Activated T-helper 1 cell treated with anti-CD3 and anti-CD28 coated beads, Interleukin-2, amount 50 U/mL, for 16 hours (primary cell): ENCODE measurements at places on chromosomes 7 and 10.

DNA sequence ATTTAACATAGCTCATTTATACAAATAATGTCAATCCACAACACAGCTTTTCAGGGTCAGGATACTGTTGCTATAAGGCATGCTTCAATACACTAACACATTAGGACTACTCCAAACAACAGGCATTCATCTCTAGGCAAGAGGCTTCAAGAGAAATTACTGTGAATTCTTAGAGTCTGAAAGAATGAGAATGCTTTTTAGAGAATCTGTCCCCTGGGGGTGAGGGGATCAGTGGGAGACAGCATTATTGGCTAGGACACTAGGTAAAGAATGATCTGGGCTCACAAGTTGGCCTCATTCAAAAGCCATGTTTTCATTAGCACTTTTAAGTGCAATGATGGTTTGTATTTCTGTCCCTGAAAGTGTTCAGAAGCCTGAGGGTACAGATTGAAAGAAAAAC is 132.6 kb downstream of the SEMA3D start:
- DNase-seq = no peak

DNA sequence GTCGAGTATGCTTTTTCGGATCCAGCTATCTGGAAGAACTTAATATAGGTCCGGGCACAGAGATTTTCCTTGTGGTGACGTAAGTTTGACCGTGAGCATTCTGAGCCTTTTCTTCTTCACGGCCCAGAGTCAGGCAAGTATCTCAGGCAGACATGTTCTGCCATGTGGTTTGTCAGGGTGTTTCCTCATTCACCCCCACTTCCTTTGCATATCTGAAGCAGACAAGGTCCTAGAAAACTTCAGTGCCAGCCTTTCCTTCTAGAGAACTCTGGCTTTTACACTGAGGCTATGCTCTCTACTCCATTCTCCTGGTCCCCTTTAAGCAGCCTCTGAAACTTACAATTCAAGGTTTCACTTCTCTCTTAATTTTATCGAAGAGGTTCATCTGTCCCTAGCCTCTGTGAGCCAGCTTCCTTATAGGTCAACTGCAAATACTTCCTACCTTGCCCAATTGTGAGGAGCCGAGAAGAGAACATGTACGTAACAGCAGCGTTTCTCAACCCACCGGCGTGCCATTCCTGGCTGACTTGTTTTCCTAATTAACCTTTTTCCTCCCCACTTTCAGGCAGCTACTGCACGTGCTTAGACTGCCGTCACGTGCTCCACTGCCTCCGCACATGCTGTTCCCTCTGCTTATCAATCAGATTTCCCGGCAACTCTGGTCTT is 47.3 kb downstream of the CDCA7L start:
- no peak for DNase-seq

- no peak for DNase-seq
Observed at GRCh38 chr7:3533040-3533439, 232.0 kb downstream of the SDK1 start.

DNA sequence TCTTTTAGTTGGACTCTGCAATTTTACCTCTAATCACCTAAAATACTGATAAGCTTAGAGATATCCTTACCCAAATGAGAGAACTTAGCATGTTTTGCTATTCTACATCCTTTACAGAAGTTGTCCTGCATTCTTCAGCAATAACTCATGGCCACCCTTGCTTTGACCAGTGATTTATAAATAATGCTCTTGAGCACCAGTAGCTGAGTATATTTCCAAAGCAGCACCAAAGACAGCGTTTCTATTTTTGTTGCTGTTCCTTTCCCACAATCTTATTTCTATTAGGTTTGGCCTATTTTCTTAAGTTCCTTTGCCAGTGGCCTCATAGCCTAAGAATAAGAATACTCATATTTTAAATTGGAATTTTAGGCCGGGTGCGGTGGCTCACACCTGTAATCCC is 15.0 kb downstream of the ARPC1A start:
- no peak for DNase-seq

GRCh38 chr10:118153287-118153686 is 106.5 kb upstream of the RAB11FIP2 start:
- DNase-seq = no peak

GRCh38 chr7:45363669-45364068 is 206.1 kb downstream of the RAMP3 start:
- no peak for DNase-seq

- DNase-seq = no peak
Observed at GRCh38 chr10:97708976-97709946, 4.3 kb upstream of the MARVELD1 start.

- no peak for DNase-seq
Observed at GRCh38 chr10:75972491-75973276, 541.3 kb downstream of the LRMDA start.

- DNase-seq = no peak
Observed at GRCh38 chr7:159172400-159172799, 27.7 kb upstream of the VIPR2 start.

DNA sequence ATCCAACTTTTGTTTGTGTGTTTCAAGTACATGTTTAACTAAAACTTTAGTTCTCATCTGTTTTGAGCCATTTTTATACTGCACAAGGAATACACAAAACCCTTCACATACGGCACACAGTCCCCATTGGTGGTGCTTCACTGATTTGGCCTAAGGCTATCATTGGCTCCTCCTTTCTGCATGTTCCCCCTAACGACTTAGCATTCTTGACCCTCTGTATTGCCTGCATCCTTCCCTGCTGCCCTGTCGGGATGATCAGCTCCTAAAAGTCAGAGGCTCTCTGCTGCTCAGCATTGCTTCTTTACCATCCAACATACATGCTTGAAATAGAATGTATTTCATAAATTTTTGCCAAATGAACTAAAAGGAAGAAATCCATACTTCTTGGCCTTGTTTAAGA is 111.4 kb upstream of the ABCB5 start:
- no peak for DNase-seq

GRCh38 chr10:111650088-111650487 is 533.5 kb downstream of the GPAM start:
- DNase-seq = no peak

- no peak for DNase-seq
Observed at GRCh38 chr7:14714161-14714728, 188.3 kb downstream of the DGKB start.

DNA sequence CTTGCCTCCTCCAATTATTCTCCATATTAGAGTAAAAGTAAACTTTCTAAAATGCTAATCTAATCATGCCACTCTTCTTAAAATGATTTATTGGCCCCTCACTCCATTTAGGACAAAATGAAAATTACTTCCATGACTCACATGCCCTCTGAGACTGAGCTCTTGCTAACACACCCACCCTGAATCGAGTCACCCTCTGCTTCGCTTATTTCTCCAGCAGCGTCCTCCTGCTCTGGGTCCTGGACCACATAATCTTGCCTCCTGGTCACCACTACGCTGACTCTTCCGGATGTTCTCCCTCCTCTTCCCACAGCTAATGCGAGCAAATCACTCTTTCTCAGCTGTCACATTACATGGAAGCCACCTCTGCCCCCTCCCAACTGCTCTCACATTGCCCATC is 384.0 kb upstream of the FZD8 start:
- no peak for DNase-seq

- no peak for DNase-seq
Observed at GRCh38 chr10:11626071-11626470, 14.6 kb upstream of the USP6NL start.

GRCh38 chr10:20891338-20891714 is 5.8 kb downstream of the NEBL start:
- DNase-seq = no peak

- no peak for DNase-seq
Observed at GRCh38 chr7:19772841-19773760, at the start of gene TMEM196. TSS of gene TMEM196 (minus strand) at chr7:19773617. CDS start at chr7:19772696, 921 bp downstream.

GRCh38 chr7:106309362-106309761 is 24.6 kb upstream of the NAMPT start:
- no peak for DNase-seq

GRCh38 chr7:11427686-11428273 is 404.2 kb downstream of the THSD7A start:
- no peak for DNase-seq

DNA sequence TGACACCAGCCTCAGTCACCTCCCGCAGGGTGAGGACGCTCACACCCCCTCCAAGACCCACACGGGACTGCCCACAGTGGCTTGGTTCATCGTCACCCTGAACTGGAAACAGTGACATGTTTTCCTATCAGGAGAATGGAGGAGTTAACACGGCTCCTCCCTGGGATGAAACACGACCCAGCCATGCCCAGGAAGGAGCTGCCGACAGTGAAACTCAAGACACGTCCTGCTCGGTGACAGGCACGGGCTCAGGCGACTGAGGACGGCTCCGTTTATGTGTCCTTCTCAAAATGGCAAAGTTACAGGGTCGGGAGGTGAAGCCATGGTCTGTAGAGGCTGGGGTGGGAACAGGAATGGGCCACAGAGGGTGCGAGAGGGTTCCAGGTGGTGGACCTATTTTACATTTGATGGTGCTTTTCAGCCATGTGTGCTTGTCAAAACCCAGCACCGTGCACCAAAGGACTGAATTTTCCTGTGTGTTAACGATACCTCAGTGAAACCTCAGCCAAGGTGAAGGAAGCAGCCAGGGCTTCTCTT is 272.4 kb downstream of the ADARB2 start:
- no peak for DNase-seq

DNA sequence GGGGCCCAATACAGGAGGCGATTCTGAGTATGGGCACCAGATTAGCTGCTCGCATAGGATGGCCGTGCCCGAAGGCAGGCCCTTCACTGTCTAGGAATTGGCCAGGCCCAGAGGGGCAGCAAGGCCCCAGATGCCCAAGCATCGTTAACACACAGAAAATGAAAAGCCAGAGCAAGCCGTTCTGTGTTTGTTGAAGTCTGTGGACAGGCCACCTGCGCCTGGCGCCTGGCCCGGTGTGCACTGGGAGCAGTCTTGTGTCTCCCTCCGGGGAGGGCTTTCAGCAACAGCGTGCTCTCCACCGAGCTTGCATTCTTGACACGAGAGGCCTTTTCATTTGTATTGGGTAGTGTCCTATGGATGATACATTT is 34.5 kb upstream of the TTYH3 start:
- DNase-seq = no peak
